ENCODE measurements at places on chromosomes 2 and 18.
A peak's percentile ranks its signal among the peaks of the same experiment; 100 is the strongest.

DNA sequence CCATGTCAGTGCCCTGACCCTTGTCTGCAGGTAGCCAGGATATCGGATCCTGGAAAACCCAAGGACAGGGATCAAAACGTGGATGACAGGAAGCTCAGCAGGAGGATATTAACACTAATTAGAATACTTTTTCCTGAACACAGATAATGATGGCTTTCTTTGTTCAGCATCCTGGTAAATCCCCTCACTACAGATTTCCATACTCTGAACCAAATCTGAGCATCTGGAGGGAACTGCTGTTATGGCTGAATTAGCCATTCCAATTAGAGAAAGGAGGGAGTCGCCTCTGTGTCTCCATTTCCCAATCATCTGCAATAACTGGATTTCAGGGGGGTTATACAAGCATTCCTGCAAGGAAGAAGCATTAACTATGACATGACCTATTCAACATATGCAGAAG, 24.4 kb downstream of the CXCR4 start:
- no peak for DNase-seq

DNA sequence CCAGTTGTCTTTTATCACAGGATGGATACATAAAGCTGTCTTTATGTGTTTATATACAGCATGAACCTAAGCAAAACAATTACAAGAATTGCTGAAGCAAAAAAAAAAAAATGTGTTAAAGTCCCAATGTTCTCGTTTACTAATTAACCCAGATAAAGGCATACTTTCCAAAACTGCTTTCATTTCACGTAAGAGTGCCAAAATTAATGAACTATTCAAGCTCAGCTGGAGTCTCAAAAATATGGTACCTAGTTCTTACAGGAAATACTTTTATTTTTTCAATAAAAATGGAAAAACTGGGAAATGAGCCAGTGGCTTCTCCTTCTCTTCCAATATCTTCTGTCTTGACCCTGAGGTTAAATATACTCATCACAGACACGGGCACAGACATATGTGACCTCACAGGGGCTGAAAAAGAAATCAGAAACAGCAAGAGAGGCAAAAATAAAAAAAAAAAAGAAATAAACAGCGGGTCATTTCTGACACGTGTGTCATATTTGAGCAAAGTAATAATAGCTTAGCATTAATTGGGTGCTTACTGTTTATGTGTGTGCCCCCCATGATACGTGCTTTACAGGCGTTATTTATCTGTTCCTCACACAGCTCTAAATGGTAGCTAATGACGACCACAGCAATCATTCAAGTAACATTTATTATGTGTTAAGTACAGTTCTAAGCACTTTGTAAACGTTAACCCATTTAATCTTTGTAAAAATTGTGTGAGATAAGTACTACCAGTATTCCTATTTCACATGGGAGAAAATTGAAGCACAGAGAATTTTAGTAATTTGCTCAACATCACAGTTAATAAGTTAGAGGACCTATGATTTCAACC, 158.0 kb upstream of the MMADHC start:
- DNase-seq, result no peak

DNA sequence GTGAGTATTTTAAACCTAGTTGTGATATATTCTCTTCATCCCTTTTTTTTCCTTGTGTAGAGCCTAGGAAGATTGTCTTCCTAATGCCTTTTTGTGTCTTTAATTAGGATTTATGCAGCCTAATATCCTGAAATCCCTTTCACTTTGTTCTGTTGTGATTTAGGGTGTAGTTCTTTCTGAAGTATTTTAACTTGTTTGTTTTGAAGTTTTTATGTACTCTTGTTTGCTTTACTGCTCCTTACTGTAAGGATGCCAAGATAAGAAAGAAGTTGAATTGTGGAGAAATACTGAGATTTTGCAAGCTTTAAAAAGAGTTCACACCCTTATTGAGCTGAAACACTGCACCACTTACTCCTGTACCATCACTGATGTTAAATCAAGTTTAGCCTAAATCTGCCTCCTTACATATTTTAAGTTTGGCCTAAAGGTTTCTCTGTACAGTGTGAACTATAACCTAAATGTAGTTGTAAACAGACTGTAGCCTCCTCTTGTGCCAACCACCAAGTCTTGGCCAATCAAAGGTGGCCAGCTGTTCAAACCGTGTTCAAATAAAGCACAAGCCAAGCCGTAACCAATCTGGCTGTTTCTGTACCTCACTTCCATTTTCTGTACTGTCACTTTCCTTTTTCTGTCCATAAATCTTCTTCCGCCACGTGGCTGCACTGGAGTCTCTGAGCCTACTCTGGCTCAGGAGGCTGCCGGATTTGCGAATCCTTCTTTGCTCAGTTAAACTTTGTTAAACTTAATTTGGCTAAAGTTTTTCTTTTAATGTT, 17.7 kb upstream of the ACOXL start:
- no peak for DNase-seq

GRCh38 chr2:64488050-64488974, 34.4 kb downstream of the LGALSL start:
- DNase-seq, result peak; percentile 41

DNA sequence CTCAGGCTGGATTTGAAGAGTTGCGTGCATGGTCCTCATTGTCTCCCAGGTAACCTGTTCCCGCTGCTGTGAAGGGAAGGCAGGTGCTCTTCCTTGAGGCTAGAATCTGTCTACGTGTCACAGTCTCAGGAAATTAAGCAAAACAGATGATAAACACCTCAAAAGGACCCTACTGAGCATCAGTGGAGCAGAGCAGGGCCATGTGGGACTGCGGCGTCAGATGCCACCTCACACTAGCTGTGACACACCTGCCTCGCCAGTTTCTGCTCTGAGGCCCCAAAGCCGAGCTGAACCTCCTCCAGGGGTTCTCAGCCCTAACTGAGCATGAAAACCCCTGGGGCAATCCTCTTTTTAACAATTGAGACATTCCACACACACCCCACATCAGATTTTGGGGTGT, 2.0 kb downstream of the C2orf92 start:
- DNase-seq, result no peak

- DNase-seq, result no peak
Observed at GRCh38 chr2:198004921-198005829, 200.8 kb downstream of the PLCL1 start.

DNA sequence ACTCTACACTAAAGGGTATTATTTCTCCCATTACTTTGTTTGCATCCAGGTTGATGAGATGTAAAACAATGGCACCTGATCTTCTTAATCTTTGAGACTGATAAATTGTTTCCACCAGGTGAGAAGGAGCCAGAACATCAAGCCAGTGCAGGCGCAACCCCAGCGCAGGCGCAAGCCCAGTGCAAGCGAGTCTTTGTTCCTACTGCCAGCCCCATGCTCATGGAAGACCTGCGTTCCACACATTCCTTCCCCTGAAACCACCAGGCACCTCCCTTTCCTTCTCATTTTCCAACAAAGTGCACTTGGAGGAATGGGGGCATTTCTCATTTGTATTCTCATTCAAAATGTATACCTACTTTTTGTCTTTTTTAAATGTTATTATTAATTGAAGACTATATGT, 188.7 kb upstream of the SMAD2 start:
- no peak for DNase-seq

- no peak for DNase-seq
Observed at GRCh38 chr2:20539133-20539719, 92.4 kb downstream of the RHOB start.

DNA sequence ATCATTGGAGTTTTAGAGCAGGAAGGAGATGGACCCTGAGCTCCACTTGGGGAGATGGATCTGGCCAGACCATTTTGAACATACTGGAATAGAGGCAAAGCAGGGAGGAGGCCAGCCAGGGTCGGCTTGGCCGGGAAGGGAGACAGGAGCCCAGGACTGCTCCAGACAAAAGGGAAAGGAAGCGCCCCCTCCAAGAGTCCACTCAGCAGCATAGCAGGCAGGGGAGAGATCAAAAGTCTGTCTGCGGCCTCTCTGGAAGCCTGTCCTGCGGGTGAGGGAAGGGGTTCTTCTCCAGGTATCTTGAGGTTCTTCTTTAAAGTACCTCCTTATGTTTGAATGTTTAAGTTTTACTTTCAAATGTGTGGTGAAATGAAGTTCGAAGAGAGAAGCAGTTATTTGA, 126.1 kb downstream of the GBX2 start:
- no peak for DNase-seq

DNA sequence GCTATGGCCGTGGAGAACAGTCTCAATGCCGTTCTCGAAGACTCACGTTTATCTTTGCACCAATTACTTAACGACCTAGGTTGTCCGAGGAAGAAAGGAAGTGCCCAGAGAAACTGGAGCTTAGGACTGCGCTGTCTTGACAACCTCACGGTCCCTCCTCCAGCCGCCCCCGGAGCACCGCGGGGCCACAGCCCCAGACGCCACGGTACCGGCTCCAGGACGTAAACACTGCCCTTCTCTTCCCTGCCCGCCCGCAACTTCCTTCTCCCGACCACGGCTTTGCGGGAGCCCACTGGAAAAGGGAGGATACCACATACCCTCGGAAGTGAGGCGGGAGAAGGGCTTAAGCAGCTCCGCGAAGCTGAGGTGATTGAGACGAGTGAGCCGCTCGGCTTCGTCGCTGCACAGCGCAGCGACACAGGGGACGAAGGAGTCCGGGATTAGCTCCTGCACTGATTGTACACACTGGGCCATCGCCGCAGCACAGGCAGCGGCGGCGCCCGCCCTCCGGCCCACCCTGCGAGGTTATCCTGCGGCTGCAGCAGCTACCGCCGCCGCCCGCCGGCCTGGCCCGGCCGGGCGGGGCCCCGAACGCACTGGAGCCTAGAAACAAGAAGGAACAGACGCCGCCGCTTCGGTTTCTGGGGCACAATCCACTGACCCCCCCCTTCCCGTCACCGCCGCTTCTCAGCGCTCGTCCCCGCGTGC, 483 bp downstream of the TRAPPC8 start:
- DNase-seq, result peak; percentile 71

DNA sequence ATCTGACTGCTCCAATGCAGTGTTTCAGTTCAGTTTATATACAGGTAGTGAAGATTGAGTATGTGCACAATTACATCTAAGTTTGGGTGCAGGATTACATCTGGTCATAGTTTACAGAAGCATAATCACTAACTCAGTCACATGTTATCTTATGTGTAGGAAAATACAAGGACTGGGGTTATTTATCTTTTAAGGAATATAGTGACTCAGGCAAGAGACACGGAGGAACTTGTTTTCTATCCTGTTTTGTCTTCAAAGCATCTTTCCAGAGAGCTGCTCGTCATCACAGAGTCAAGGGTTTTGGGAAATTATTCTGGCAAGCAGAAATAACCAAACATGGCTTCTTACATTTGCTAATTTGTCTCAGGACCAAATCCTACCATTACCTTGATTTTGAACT, 1371.5 kb upstream of the TMEFF2 start:
- peak; percentile 15 for DNase-seq

DNA sequence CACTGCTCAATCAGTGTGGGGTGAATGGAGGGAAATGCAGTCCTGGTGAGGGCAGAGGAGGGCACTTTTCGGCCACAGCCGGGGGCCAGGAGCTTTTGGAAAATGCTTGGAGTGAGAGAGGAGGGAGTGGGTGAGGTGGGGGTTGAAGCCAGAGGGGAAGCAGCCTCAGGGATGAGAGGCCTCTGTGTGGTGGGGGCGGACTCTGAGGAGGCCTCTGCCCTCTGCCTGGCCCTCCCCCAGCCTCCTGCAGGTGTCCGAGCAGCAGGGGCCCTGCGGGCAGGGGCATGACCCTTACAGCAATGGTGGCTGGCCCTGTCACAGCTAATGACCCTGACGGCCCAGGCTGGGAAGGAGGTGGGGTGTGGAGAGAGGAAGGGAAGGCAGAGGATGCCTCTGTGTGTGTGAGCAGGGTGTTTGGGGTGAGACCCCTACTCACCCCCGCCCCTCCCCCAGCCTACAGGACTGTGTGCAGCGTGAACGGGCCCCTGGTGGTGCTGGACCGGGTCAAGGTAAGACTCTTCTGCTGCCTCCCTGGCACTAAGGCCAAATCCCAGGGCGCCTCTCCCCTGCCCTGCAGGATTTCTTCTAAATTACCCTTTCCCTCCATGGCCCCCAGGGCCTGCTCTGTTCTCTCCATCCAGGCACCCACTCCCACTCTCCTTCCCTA, 7.6 kb downstream of the ATP6V1B1 start:
- no peak for DNase-seq

DNA sequence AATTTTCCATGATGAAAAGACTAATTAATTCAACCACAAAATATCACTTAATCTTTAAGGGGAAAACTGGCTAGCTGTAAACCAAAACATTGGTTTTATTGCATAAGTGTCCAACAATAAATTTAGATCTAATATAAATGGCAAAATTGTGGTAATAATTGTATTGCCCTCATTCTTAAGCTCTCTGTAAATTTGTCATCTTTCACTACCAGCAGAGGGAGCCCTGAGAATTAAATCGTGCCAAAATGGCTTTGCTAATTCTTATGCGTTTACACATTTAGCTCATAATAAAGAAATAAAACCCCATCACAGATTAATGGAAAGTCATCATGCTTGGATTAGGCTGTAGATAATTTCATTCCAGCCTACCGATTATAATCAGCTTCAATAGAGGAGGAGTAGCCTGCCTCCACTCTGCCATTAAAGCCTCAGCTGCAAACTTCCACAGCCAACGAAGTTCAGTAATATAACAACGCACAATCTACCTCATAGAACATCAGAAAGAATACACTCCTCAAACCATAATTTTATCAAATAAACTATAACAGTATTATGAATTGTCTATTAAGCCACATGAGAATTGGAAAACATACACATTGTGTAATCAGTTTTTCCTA, 70.0 kb upstream of the ATP5MC3 start:
- peak; percentile 48 for DNase-seq

DNA sequence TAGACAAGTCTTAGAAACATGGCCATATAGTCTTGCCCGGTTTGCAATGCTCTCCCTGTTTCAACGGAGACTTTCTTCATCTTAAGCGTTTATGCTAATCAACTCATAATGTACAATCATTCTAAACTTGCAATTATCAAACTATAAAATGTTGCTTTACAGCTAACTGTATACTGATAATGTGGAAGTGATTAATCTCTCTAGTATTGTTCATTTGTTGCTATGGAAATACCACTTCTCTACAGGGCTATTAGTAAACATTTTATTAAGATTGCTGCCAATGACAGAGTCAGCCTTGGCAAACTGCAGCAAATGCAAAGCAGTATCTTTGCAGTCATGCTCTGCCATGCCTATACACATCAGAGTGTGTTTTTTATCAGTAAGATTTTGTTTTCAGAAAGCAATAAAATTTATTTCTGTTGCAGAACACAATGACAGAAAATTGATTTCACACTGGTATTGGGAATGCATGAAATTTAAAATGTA, 1201.8 kb upstream of the CDH2 start:
- no peak for DNase-seq

DNA sequence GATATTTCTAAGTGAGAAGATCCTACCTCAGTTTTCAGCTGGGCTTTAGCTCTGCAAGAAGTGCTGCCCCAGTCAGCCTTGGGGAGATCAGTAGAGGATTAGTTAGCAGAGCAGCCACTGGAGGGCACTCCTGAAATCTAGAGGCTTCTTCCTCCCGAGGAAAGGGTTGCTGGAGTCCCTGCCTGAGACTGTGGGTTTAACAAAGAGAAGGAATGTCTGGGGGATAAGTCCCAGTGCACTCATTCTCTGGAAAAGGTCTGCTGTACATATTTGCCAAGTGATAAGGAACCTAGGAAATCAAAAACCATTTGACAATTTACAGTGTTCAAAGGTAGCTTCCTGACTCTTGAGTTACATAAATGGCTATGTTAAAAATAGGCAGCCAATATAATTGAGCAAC, 207.2 kb downstream of the SLC8A1 start:
- peak; percentile 75 for DNase-seq

- no peak for DNase-seq
Observed at GRCh38 chr2:422676-423435, 135.0 kb upstream of the ALKAL2 start.

Measured in iris pigment epithelial cell (primary cell).